ENCODE measurements at places on chromosomes 1 and 21.
A peak's percentile ranks its signal among the peaks of the same experiment; 100 is the strongest.

DNA sequence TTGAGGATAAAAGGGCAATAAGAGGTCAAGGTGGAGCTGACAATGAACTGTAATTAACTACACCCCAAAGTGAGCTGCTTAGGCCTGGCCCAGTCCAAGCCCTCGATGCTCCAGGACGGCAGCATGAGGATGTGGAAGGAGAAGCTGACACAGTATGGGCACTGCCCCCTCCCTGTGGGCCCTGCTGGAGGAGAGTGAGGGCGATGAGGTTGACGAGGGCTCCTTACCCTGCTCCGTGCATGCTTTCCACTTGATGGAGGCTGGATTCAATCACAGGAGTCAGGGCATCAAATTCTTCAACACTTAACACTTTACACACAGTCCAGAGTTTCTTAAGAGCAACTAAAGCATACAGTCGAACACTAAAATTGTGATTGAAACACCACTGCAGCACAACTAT lies 32.4 kb downstream of the COA6 start:
- no peak for DNase-seq

DNA sequence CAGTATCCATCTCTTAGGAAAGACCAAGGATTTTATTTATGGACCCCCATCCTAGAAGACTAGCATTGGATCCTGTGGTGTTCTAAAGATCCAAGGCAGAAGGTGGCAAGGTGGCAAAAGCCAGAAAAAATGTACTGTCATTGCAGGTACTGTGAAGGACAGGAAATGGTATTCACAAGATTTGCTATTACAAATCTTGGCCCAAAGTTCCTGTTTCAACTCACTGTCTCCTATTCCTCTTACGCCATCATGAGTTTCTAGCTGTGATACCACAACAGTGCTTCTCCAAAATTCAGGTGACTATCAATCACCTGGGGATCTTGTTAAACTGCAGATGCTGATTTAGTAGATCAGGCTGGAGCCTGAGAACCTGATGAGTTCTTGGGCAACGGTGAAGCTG lies 21.4 kb downstream of the ACP6 start:
- no peak for DNase-seq

DNA sequence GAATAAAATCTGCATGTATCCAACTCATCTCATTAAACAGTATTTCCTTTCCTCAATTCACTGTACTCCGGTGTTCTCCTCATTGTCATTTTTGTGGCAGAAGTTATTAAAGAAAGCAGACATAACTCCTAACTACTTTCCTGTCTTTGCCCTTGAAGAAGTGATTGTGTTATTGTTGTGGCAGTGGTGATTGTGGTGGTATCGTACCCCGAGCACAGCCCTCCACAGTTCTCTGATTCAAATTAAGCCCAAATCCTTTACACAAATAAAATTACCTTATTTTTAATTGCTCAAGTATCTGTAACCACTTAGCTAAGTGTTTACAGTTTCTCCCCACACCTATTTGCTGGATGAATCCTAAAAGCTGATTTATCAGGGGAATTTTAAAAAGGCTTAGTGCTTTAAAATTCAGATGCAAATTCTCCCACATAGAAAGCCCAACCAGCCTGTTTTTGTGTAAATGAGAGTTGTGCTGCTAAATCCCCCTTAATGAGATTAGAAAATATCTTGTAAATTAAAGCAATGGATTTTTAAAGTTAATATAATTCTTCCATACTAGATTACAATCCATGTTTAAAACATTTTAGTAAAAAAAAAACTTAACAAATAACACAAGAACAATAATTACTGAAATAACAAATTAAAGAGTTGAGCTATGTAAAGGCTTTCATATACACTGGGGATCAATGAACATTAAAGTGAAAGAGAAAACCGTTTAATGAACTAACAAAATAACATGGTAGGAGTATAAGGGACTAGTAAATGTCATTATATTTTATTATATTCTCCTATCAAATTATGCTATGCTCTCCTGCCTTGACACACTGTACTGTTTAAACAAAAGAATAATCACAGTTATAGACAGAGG lies 259.0 kb downstream of the NEGR1 start:
- DNase-seq, result no peak

GRCh38 chr1:107415241-107415640 lies 274.4 kb downstream of the NTNG1 start:
- DNase-seq, result no peak

DNA sequence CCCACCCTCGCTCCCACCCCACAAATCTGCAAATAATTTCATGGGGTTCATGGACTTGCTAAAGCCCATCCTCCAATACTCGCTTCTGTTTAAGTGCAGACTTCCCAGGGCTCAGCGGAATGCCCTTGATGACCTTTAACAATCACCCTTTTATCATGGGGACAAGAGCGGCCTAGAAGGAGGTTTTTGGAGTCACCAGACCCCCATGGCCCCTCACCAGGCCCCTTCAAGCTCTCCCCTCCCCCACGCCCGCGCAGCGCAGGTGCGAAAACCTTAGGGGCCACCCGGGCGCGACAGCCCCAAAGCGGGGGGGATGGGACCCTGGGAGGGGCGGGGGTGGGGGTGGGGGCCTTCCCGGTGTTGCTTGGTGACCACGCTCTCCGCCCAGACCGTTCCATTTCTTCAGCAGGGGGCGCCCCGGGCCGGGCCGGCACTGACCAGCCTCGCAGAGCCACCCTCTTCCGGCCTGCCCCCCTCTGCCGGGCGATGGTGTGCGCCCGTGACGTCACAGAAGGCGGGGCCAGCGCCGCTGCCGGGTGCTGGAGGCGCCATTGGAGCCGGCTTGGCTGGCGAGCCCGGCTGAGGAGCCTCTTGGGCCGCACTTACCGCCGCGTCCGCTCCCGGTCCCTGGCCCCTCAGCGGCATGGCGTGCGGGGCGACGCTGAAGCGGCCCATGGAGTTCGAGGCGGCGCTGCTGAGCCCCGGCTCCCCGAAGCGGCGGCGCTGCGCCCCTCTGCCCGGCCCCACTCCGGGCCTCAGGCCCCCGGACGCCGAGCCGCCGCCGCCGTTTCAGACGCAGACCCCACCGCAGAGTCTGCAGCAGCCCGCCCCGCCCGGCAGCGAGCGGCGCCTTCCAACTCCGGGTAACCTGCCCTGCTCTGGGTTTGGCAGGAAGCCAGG lies at the start of gene AKIRIN1:
TSS of gene AKIRIN1 (plus strand) at position 539 of the 900 bp plus-strand sequence. CDS start at position 644, 105 bp downstream.
- peak; percentile 97 for DNase-seq

DNA sequence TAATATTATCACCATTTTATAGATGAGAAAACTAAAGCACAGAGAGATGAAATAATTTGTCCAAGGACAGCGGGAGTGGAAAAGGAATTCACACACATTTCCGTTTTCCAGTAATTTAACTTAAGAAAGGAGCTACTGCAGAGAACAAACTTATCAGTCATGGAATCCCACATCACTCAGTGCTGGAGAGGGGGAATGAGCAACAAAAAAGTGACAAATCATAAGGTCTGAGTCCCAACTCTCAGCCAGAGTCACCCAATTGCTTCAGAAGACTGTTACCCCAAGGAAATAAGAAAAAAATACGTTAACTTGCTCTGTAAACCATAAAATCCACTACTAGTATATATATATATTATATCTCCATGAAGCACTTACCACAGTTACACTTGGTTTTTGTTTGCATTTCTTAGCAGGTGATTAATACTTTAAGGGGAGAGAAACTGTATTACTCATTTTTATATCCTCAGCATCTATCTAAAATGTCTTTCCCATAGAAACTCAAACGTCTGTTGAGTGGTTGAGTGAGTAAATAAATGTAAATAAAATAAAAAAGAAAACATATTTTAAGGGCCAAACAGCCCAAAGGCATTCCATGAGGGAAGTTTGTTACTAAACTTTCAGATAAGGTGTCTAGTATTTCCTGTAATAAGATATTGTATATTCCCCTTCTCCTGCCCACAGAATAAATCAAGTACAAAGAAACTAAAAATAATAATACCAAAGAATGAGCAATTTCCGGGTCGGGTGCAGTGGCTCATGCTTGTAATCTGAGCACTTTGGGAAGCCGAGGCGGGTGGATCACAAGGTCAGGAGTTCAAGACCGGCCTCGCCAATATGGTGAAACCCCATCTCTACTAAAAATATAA lies 76.8 kb downstream of the SLC45A1 start:
- peak; percentile 22 for DNase-seq

DNA sequence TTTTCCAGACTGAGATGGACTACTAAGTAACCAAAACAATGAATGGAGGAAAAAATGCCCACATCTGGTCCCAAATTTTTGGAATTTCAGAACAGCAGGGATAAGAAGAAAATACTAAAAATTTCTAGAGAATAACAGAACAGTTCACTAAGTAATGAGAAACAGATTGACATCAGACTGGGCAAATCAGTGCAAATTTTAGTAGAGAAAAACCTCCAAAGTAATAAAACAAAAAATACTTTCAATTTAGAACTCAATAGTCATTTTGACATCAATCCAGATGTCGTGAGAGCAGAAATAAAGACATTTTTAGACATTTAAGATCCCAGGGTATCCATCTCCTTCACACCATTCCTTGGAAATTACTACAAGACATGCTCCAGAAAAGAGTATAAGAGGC lies 39.3 kb downstream of the CRP start:
- DNase-seq, result no peak

DNA sequence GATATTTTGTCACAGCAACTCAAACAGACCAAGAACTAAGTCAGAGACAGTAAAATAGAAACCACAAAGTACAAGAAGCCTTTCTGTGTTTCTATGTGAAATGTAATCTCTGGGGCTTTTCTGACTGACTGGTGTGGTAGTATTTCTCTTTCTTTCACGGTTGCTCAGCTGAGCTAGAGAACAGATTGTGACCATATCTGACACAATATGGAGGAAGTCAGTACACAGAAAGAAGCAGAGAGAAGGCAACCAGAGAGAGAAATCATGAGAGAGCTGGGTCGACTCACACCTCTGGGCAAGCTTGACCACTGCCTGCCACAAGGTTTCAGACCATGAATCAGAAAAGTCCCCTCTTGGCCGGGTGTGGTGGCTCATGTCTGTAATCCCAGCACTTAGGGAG lies 208.9 kb upstream of the GREM2 start:
- no peak for DNase-seq

DNA sequence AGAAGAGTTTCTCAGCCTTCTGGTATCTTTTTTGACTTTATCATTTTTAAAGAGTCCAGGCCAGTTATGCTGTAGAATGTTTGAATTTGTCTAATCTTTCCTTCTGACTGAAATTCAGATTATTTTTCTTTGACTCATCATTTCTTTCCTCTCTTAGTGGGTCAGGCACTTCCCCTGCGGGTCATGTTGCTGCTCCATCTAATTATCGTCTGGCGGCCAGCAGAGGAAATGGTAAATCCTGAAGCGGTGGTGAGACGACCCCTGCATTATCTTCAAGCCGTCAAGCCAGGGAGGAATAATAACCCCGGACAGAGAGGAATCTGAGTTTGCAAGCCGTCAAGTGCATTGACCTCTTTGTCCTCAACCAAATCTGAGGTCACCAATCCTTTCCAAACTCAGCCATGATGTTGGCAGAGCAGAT lies 102.1 kb downstream of the ADSS2 start:
- DNase-seq, result no peak

DNA sequence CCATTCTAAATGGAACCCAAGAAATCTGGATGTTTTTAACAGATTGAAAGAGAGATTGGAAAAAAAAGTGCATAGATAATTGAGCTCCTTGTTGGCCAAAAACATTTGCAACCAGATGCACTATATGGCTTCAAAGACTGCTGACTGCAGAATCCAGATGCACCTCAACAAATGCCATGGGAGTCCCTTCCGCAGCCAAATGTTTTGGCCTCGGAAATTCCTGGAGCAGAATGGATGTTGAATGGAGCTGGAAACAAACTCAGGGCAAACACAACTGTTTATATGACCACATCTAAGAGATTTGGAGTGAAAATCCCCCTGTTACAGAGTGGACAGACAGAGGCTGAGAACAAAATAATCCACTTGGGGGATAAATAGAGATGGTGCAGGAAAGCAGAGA lies 285.0 kb upstream of the NFIA start:
- no peak for DNase-seq

GRCh38 chr1:32150847-32151246 lies 28.6 kb upstream of the TXLNA start:
- DNase-seq, result no peak

GRCh38 chr1:56302878-56303277 lies 276.5 kb downstream of the PLPP3 start:
- DNase-seq, result no peak

- DNase-seq, result peak; percentile 52
Observed at GRCh38 chr1:9181176-9181906, 52.4 kb upstream of the GPR157 start.

GRCh38 chr1:214880956-214881355 lies 201.6 kb upstream of the KCNK2 start:
- no peak for DNase-seq

GRCh38 chr1:75672528-75673393 lies 51.7 kb upstream of the ACADM start:
- DNase-seq, result no peak

- DNase-seq, result no peak
Observed at GRCh38 chr21:22544747-22545146, 1546.5 kb downstream of the NCAM2 start.

DNA sequence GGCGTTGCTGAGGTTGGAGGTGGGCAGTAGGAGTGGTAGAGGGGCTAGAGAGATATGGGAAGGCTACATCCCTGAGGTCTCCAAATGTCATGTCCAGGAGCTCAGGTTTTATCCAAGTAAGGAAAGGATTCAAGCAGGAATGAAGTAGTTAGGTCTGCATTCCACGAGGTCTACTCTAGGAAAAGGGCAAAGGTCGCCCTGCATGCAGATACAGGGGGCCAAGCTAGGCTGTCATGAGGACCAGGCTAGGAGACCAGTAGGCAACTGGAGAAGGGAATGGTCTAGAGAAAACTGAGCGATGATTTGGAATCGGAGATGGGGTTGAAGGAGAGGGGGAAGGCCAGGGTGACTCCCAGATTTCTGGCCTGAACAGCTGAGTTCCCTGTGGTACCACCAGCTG lies 48.7 kb downstream of the IRF2BP2 start:
- no peak for DNase-seq

GRCh38 chr1:172874950-172875349 lies 175.8 kb downstream of the TNFSF18 start:
- DNase-seq, result no peak

DNA sequence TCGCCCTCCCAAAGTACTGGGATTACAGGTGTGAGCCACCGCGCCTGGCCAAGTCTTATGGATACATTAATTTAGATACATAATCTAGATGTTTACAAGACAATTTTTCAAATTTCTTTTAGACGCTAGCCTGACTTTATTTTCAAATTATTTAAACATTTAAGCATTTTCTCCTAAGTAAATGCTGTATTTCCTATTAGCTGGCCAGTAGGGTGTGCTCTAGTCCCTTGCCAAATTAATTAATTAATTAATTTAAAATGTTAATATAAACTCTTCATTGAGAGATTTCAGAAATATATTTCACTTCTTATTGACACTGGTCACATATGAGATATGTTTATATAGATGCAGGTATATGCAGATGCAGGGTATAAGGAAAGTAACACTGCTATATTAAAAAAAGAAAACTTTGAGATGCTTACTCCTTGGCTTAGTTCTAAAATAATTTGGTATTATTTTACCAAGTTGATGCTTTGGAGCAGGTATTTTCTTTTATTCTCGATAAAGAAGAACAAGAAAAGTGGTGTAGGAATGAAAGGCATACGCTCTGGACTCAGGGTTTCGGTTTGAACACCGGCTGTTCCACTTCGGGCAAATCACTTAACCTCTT lies 5.2 kb upstream of the ERRFI1 start:
- no peak for DNase-seq

- DNase-seq, result no peak
Observed at GRCh38 chr1:29240986-29241385, 4.7 kb downstream of the PTPRU start.
